Activated gamma-delta T cell treated with anti-CD3 and anti-CD28 coated beads, Interleukin-2, amount 50 U/mL, for 16 hours (primary cell): ENCODE measurements at places on chromosomes 3 and 15.

DNA sequence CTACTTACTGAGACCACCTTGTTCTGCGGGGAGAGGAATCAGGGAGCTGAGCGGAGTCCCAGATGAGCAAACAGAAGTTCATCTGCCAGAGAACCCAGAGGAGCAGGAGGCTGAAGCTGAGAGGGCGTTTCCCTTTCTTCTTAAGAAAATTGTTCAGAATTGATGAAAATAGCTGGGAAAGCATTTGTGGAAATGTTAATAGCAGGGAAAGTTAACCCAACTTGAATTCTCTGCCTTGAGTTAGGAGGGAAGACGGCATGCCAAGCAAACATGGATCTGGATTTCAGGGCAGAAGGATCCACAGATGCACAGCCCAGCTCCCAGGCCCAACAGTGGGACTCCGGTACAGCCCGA is 23.2 kb downstream of the CRABP1 start:
- DNase-seq: no peak

DNA sequence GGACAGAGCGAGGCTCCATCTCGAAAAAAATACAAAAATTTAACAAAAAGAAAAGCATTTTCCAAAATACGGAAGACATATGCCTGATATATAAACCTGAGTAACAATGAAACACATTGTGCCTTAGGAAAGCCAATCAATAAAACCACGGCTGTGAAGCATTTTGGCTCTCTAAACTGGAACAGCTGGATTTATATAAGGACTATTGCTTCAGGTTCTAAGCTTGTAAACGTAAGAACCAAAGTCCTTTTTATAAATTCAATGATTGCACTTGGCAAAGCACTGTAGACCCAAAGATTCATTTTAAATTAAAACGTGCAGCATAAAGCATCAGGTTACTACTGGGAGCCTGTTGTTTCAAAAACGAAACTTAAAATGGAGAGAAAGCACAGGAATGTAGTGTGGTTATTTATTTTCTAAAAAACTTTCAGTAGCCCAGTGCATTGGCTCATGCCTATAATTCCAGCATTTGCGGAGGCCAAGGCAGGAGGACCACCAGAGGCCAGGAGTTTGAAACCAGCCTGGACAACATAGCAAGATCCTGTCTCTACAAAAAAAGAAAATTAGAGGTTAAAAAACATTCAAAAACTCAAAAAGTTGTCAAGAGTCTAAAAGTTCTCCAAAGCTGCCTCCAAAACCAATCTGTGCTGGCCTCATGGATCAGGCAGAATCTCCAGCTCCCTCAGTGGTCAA is 61.5 kb downstream of the USF3 start:
- DNase-seq: no peak

DNA sequence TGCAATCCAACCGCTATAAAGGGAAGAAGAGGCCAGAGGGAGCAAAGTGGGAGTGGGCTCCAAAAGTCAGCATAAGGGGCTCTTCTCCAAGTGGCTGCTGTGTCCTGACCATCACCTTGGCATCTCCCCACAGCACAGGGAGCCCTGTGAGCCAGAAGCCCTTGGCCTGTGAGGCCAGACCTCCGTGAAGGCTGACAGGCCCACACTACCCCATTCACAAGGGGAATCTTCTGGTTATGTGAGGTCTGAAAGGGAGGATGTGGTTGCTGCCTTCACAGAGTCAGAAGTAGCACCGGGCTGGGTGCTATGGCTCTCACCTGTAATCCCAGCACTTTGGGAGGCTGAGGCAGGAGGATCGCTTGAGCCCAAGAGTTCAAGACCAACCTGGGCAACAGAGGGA is 2.6 kb upstream of the ULK3 start:
- no peak for DNase-seq

DNA sequence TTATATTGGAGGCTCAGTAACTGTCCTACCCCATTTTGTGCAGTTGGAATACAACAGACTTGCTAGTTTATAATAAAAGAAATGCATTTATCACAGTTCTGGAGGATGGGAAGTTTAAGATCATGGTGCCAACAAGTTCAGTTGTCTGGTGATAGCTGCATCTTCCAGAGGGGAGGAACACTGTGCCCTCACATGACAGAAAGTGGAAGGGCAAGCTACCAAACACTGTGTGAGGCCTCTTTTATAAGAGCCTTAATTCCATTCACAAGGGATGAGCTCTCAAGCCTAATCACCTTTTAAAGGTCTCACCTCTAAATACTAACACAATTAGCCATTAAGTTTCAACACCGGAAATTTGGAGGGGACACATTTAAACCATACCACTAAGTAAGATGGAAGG is 1073.9 kb downstream of the PLOD2 start:
- no peak for DNase-seq

GRCh38 chr3:13235079-13235478 is 161.8 kb upstream of the IQSEC1 start:
- DNase-seq: no peak

GRCh38 chr3:15889936-15890335 is 92.2 kb upstream of the ANKRD28 start:
- DNase-seq: no peak

DNA sequence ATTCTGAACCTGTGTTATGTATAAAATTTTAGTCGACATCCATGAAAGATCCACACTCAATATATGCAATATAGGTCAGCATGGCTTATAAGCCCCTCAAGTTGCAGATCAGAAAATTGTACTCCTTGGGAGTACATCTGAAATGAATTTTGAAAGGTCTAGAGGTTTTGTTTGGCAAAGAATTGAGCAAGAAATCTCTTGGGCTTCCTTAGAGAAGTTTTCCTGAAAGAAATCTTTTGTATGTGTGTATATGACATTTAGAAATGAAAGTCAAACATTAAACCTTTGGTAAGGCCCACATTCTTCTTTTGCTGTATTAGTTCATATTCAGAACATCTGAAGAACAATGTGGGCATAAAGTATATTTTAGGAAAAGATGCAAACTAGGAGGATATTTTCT is 1006.6 kb downstream of the NAALADL2 start:
- DNase-seq: no peak

DNA sequence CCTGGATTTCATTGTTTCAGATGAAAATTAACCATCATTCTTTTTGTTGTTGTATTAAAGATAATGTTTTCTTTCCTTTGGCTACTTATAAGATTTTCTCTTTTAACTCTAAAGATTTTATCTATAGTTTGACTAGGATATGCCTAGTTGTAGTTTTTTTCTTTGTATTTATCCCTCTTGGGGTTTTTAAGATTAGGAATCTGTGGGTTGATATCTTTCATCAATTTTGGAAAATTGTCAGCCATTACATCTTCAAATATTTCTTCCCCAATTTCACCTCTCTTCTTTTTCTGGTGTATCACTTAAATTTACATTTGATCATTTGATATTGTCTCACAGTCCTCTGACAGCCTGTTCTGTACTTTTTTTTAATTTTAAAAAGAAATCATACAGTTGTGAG is 32.5 kb upstream of the LIMD1 start:
- no peak for DNase-seq

DNA sequence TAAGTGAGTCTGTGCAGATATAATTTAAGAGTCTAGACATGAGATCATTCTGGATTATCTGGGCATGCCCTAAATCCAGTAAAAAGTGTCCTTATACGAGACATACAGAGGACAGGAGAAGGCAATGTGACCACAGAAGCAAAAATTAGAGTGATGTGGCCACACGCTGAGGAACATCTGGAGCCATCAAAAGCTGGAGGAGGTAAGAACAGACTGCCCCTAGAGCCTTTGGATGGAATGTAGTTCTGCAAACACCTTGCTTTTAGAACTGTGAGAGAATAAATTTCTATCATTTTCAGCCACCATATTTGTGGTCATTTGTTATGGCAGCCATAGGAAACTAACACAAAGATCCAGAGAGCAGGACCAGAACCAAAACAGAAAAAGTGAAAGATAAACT is 41.0 kb downstream of the CD200 start:
- DNase-seq: no peak

- DNase-seq: no peak
These were observed 4.9 kb upstream of the TMEM212 start for GRCh38 chr3:171838218-171838720.

- no peak for DNase-seq
These were observed 92.6 kb upstream of the ZBTB20 start for GRCh38 chr3:115239717-115240116.

DNA sequence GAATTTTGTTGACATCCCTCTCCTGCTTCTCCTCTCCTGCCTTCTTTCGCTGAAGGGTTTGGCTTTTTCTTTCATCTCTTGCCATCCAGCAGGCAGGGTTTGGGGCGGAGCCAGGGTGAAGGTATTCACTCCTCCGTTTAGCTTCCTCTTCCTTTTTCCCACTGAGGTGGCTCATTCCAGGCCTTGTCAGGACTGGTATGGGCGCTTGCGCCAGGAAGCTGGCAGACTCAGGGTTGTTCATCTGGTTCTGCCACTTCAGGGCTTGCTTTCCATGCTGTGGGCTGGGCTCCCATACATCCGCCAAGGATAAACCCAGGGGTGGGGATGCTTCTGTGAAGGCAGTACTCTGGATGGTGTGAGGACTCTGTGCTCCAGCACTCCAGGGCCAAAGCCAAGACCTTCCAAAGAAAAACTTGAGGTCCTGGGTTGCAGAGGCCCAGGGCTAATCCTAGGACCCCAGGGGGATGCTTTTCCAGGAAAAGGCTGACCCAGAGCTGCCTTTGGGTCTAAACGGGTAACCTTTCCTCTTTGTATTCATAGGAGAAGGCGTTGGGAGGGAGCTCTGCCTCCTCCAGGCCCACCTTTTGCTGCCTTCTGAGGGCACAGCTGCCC is 7.7 kb upstream of the AMOTL2 start:
- no peak for DNase-seq

DNA sequence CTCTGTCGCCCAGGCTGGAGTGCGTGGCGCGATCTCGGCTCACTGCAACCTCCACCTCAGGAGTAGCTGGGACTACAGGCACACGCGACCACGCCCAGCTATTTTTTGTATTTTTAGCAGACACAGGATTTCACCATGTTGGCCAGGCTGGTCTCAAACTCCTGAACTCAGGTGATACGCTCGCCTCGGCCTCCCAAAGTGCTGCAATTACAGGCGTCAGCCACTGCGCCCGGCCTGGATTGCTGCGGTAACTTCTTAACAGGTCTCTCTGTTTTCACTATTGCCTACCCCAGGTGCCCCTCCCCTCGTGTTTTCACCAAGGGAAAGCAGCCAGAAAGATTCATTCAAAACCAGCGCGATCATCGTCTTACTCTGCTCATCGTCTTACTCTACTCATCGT is 10.5 kb downstream of the ADAMTS7 start:
- DNase-seq: no peak

- DNase-seq: no peak
These were observed 15.2 kb downstream of the ATG7 start for GRCh38 chr3:11287404-11287803.

GRCh38 chr3:77244981-77245380 is 205.1 kb downstream of the ROBO2 start:
- no peak for DNase-seq

DNA sequence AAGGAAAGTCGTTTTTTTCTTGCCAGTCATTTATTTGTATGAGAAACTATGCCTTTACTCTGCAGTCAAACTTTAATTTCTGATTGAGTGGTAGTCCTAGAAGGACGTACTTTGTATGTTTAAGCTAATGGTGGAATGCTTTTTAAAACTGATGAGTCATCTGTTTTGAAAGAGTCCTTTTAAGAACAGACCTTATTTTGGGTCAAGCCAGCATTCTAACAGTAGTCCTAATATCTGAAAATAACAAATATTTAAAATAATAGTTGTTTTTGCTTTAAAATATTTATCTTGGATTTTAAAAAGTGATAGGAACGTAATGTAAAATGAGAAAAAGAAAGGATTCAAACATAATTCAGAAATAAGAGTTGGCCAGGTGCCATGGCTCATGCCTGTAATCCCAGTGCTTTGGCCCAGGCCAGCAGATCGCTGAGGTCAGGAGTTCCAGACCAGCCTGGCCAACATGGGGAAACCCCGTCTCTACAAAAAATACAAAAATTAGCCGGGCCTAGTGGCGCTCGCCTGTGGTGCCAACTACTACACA is 1.3 kb upstream of the LRRC58 start:
- DNase-seq: no peak

DNA sequence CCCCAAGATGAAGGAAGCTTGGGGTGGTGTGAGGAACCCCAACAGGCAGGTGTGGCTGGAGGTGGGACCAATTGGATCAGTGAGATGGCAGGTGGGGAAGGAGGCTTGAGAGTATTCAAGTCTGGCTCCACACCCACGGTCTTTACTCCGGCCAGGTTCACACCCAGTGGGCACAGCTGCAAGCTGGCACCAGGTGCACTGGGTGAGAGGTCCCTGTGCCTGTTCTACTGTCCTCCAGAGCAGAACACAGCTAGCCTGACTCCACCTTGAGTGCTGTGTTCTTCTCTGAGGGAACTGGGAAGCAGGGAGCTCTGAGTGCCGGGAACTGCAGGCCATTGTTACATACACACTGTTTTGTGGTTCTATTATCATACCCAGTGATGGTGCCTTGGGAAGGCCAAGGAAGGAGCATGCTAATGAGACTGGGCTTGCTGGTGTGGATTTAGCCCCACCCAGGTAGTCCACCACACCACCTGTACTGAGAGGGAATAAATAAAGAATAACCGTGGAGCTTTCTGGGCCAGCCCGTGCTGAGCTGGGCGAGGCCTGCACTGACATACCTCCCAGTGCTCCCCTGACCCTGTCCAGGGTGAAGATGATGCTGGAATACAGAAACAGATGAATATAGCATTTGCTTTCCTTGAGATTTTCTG is 93.4 kb downstream of the ABHD5 start:
- no peak for DNase-seq

GRCh38 chr15:72230197-72231065 is 559 bp downstream of the PKM start:
- DNase-seq: peak; percentile 61

- DNase-seq: no peak
These were observed 73.5 kb downstream of the GOLGA8G start for GRCh38 chr15:28459279-28459678.

DNA sequence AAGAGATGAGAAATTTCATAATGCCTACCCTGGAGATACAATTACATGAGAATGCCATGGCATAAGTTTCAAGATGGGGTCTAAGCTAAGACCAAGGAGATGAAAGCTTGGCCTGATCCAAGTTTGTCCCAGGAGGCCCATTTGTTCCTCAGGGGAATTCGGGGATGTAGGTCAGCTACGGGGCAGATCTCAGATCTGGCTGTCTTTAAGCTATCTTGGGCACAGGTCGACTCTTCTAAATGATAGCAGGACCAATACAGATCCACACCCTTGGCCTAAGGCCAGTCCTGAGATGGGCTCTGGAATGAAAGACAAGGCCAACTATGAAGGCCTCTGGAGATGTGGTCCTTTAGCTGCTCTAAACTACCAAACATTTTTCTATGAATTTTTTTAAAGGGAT is 16.6 kb downstream of the ABI3BP start:
- no peak for DNase-seq

GRCh38 chr15:77966540-77967234 is 110.8 kb downstream of the TBC1D2B start:
- DNase-seq: peak; percentile 39

DNA sequence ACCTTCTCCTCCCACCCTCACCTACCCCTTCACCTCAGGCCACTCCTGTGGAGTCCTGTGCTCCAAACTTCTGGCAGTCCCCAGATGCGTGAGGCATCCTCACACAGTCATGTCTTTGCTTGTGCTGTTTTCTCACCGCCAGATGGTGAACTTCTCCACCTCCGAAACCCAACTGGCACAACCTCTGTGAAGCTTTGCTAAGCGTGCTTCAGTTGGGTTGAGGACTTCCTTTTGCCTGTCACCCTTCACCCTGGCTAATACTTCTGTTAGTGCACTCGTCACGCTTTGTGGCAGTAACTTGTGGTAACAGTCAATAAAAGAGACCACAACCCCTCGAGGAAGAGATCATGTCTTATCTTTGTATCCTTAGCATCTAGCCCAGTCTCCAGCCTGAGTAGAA is 42.0 kb upstream of the SKOR1 start:
- DNase-seq: peak; percentile 25
